Activated CD4-positive, alpha-beta T cell treated with anti-CD3 and anti-CD28 coated beads for 48 hours (primary cell): ENCODE measurements at places on chromosomes 16 and 17.

DNA sequence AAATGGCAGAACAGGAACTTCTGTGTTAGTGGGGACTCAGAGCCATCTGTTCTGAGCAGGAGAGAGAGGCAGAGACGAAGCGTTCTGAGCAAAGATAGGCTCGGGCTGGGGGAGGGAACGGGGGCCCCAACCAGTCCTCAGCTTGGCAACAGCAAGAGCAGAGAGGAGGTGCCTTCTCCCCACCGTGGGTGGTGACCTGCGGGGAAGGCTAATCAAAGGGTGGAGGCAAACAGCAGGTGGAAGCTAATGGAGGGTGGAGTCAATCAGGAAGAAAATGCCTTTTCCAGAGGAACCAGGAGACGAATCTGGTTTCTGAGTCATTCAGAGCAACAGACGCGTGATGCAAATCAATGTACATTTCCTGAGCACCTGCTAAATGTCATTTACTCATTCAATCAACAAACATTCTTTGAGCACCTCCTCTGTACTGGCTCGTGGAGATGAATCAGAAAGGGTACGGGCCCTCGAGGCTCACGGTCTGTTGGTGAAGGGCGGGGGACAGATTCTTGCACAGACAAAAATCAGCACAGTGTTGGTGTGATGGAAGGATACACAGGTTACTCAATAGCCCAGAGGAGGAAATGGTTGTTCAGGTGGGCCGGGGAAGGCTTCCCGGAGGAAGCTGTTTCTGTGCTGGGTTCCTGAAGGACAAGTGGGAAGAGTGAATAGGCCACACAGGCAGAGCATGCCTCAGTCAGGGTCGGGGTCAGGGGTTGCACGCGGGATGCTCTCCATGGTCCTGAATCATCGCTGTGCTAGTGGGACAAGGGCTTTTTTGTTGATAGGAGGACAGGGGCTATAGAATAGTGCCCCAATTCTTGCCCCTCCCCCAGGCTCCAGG, 5.7 kb upstream of the SPNS2 start:
- peak; percentile 43 for DNase-seq

DNA sequence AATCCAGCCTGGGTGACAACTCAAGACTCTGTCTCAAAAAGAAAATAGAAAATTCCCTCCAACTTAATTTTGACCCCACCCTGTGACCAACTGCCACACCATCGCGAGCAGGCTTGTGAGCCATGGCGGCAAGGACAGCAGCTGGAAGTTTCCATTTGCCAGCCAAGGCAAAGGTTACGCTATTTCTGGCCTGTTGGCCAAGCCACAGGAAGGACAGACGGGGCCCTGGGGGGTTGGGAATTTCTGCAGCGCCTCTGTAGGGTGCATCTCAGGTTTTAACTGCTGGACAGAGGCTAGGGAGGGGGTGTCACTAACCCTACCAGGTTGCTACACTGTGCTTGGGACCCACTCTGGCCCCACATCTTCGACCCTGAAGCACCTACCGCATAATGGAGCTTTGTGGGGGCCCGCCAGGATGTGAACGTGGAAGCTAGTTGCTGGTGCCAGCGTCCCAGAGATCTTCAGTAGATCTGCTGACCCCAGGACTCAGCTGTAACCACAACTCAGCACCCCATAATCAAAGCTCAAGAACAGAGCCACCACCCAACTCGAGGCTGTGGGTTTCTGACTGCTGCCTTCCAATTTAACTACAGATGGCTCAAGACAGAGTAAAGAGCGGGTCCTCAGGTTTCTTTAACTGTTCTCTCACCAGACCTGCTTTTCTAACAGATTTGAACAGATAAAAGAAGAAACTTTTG, 10.9 kb downstream of the KIFC3 start:
- DNase-seq, result no peak

- no peak for DNase-seq
Measured at GRCh38 chr17:5464717-5465507, 3.9 kb downstream of the DHX33 start.

DNA sequence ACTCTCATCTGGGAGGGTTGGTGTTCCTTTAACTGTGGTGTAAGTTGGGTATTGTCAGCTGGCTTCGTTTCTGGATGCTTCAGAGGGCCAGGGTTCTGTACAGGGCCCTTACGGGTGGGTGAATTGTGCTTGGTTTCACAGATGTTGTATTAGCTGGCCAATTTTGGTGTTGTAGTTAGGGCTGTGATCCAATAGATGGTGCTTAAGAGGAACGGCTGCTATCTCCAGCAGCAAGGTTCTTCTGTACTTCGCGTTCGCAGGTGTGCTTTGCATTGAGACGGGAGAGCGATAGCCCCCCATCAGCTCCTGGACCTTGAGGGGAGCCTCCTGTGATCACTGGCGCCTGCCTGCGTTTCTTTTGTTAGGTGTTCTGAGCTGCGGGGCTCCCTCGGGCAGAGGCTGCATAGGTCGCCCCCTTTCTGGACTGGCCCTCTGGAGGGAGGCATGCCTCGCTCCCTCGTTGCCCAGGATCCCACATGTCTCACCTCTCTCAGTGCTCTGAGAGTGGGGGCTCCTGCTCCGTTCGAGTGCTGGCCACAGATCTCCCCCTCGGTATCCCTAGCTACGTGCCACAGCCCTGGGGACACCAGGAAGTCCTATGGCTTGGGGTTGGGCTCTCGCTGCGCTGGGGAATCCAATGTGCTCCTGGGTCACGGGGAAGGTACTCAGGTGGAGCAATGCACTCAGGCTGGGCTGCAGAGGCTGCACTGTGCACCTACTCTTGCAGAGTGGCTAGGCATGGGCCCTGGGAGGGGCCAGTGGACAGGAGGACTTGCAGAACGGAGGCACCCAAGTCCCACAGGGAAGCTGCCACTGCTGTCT, 837 bp upstream of the PRDM7 start:
- DNase-seq, result peak; percentile 45

- no peak for DNase-seq
Measured at GRCh38 chr17:7011942-7012254, 526 bp upstream of the RNASEK start.

DNA sequence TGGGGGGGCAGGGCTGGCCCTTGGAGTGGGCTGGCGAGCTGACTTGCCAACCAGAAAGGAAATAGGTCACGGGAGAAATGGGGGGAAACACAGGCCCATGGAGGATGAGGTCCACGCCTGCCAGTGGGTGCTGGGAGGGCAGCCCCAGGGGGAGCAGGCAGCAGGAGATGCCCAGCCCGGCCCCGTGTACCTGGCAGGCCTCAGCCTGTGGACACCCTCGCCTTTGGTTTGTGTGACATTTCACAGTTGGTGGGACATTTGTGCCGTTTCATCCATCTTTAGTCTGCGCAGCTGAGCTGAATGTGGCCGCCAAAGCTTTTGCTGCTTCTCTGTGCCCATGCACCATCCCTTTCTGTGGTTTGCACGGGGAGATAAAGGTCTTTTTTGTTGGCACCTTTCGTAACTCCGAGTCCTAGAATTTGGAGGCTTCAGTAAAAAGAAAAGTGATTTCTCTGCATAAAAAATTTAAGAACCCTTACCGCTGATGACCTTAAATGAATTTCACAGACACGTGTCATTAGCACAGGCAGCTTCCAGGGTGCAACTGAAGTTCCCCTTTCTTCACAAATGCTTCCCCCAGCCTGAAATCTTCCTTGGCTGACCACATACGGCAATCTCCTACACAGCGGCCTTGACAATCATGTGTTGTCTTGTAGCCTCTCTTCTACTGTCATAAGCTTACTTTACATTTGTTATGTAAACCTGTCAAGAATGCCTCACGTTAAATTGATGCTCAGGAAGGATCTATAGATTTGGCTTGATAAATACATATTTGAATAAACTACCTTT, 193.6 kb downstream of the RPTOR start:
- no peak for DNase-seq
